Activated CD4-positive, alpha-beta memory T cell treated with anti-CD3 and anti-CD28 coated beads for 36 hours (primary cell): ENCODE measurements at places on chromosomes 7 and 10. TPM values are rescaled to one million over a fixed set of nuclear protein-coding genes. Genes with fewer than 3 reads are reported as not detected.

Gene PDE6C
- not detected for total RNA-seq

Gene PAPOLB
- total RNA-seq = not detected

Gene RNF32
- total RNA-seq = 2.6 TPM

Gene TMEM178B
- 0.81 TPM for total RNA-seq

Gene GNAT3
- not detected for total RNA-seq

DNA sequence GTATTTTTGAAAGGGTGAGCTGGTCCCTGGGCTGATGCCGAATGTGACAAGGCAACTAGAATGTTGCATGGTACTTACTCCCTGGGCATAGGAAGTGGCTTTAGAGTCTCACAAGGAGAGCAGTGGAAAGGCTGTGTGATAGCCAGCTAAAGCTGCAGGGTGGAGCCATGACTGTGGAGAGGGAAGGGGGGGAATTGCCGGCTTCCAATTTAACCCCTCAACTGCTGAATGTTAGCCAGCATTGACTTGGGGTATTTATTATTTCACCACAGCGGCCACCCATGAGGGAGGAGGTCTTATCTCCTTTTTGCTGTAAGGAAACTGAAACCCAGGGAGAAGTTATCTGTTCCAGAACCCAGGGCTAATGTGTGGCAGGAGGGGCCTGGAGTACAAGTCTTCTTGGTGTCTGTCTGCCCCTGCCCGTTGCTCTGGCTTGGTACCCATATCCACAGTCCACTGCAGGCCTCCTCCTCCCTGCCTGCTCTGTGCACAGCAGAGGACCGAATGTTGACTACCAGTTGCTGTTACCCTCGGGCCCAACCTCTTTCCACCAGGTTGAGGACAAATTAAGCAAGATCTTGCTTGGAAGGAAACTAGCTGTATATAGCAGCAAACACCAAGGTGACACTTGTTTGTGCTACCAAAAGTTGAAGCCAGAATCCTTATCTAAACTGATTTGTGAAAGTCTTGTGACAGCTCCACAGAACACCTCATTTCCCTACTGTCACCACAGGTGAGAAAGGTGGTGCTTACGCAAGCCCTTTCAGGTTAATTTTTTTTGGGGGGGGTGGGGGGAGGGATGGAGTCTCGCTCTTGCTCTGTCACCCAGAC, 37.6 kb downstream of the WBP1L start:
- peaks cover 8% of the 10 kb centered on the region for H3K36me3 ChIP-seq
- no peak overlapping the region for H3K4me3 ChIP-seq
- no peaks in the 10 kb centered on the region for H3K27me3 ChIP-seq
- no peak for DNase-seq

DNA sequence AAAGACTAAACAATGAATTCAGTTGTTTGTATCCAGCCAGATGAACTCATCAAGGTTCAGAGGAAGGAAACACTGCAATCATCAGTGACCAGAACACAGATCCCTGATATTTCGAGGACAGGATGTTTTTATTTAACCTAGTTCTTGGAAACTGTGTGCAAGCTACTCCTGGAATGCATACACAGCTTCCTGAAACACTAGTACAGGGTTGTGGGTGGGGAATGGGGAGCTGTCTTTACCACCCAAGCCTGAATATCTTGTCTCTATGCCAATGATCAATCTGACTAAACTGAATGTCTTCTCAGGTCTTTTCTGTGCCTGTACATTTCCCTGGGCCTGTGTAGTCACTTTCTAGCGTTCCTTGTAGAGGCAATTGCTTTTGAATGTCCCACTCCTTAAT, 374.6 kb downstream of the CALN1 start:
- H3K36me3 ChIP-seq = no peaks in the 10 kb centered on the region
- H3K27me3 ChIP-seq = no peaks in the 10 kb centered on the region
- H3K27ac ChIP-seq = no peak overlapping the region
- DNase-seq = no peak
- H3K4me3 ChIP-seq = no peak overlapping the region
- H3K4me1 ChIP-seq = no peaks in the 10 kb centered on the region

- H3K27ac ChIP-seq = no peak overlapping the region
- no peaks in the 10 kb centered on the region for H3K4me1 ChIP-seq
- no peaks in the 10 kb centered on the region for H3K27me3 ChIP-seq
- DNase-seq = no peak
- no peaks in the 10 kb centered on the region for H3K36me3 ChIP-seq
Measured at GRCh38 chr7:123283373-123283772, 83.6 kb upstream of the SLC13A1 start.

GRCh38 chr10:119116326-119116951, 12.5 kb downstream of the DENND10 start:
- peaks cover 9% of the 10 kb centered on the region for H3K4me1 ChIP-seq
- H3K4me3 ChIP-seq = no peak overlapping the region
- no peaks in the 10 kb centered on the region for H3K27me3 ChIP-seq
- DNase-seq = no peak
- no peak overlapping the region for H3K27ac ChIP-seq
- peaks cover 26% of the 10 kb centered on the region for H3K36me3 ChIP-seq

GRCh38 chr7:98323597-98324322, 42.3 kb downstream of the BRI3 start:
- peak; percentile 17 for DNase-seq
- no peak overlapping the region for H3K27ac ChIP-seq
- no peak overlapping the region for H3K4me3 ChIP-seq
- peaks cover 13% of the 10 kb centered on the region for H3K27me3 ChIP-seq
- no peaks in the 10 kb centered on the region for H3K36me3 ChIP-seq

- peaks cover 1% of the 10 kb centered on the region for H3K36me3 ChIP-seq
- peaks cover 4% of the 10 kb centered on the region for H3K4me1 ChIP-seq
- no peak overlapping the region for H3K27ac ChIP-seq
- peaks cover 1% of the 10 kb centered on the region for H3K27me3 ChIP-seq
Measured at GRCh38 chr7:150778738-150779301, 21.3 kb downstream of the TMEM176B start.

DNA sequence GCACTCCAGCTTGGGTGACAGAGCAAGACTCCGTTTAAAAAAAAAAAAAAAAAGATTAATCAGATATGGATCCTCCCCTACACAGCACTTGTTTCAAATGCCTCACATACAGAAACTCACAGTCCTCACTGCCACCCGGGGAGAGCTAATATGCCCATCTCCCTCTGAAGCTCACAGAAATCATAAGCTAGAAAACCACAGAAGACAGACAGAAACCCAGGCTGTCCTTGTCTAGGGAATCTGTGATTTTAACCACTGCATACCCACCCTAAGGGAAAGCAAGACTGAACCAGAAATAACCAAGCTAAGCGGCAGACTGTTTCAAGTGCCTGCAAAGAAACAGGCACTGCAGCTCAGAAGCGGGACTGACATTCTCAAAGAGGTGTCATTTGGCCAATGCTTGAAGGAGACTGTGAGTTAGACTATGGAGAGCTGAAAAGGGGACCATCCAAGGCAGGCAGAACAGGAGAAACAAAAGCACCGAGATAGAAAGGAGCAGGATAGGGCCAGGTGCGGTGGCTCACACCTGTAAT, 37.6 kb downstream of the SLC37A3 start:
- H3K27ac ChIP-seq = peak overlapping the region; percentile 97
- H3K36me3 ChIP-seq = peaks cover 44% of the 10 kb centered on the region
- peaks cover 37% of the 10 kb centered on the region for H3K4me1 ChIP-seq
- no peaks in the 10 kb centered on the region for H3K27me3 ChIP-seq
- no peak overlapping the region for H3K4me3 ChIP-seq
- peak; percentile 43 for DNase-seq

GRCh38 chr10:82814635-82815034, 939.6 kb downstream of the NRG3 start:
- no peak overlapping the region for H3K27ac ChIP-seq
- H3K4me3 ChIP-seq = no peak overlapping the region
- H3K36me3 ChIP-seq = no peaks in the 10 kb centered on the region
- H3K4me1 ChIP-seq = no peaks in the 10 kb centered on the region
- no peaks in the 10 kb centered on the region for H3K27me3 ChIP-seq
- DNase-seq = no peak

DNA sequence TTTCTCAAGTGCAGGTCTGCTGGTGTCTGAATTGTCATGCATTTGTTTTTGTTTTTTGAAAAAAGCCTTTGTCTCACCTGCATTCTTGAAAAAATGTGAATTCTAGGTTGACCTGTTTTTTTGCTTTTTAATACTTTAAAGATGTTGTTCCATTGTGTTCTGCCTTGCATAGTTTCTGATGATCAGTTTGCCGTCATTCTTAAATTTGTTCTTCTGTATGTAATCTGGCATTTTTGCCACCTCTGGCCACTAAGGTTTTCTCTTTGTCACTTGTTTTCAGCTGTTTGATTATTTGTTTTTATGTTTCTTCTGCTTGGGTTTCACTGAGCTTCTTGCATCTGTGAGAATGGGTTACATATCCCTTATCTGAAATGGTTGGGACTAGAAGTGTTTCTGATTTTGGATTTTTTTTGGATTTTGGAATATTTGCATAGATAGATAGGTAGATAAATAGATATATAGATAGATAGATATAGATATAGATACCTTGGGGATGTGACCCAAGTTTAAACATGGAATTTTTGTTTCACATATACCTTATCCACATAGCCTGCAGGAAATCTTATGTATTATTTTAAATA, 16.5 kb downstream of the MGMT start:
- no peaks in the 10 kb centered on the region for H3K4me1 ChIP-seq
- no peak overlapping the region for H3K4me3 ChIP-seq
- no peaks in the 10 kb centered on the region for H3K27me3 ChIP-seq
- DNase-seq = no peak

DNA sequence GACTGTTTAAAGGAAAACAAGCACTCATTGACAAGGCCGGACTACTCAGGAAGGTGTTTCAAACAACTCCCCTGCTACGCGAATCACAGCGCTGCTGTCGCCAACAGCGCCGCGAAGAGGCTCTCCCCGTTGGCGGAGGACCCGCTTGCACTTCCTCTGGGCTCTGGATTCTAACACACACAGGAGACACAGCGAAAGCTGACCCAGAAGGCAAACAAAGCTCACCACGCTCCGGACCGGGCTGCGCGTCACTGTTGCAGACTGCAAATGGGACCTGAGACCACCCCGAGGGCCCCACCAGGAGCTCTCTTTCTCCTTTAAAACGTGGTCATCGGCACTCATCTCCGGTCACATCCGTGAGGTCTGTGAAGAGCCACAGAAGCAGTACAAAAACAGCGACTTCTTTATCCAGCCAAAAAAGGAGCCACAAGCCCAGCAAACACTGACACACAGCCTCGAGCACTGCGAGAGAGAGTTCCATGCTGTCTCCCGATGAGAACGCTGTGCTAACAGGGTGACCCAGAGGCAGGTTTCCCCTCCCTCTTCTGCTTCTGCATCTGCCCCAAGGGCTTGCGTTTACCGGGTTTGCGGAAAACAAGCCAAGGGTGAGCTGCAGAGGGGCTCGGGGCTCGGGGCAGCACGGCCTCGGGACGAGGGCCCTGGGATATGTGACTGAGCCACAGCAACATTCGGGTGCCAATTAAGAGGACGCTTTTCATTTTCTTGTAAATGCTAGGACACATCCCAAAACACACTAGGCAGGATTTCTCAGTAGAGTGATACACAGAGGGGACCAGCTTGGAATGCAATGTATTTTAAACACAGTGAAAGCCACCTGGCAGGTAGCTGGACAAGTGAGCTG, 41.3 kb downstream of the AMZ1 start:
- no peak overlapping the region for H3K4me3 ChIP-seq
- H3K27me3 ChIP-seq = no peaks in the 10 kb centered on the region
- H3K27ac ChIP-seq = no peak overlapping the region
- H3K36me3 ChIP-seq = peaks cover 16% of the 10 kb centered on the region
- no peak for DNase-seq

GRCh38 chr7:87474533-87475358, 734 bp downstream of the ABCB4 start:
- H3K4me3 ChIP-seq = no peak overlapping the region
- H3K27me3 ChIP-seq = peaks cover 34% of the 10 kb centered on the region
- H3K4me1 ChIP-seq = peaks cover 10% of the 10 kb centered on the region
- H3K27ac ChIP-seq = no peak overlapping the region

GRCh38 chr7:22559829-22560489, 60.0 kb upstream of the STEAP1B start:
- H3K27me3 ChIP-seq = peaks cover 9% of the 10 kb centered on the region
- peaks cover 39% of the 10 kb centered on the region for H3K4me1 ChIP-seq
- DNase-seq = peak; percentile 77
- H3K36me3 ChIP-seq = no peaks in the 10 kb centered on the region
